ENCODE measurements at places on chromosomes 4 and X.

DNA sequence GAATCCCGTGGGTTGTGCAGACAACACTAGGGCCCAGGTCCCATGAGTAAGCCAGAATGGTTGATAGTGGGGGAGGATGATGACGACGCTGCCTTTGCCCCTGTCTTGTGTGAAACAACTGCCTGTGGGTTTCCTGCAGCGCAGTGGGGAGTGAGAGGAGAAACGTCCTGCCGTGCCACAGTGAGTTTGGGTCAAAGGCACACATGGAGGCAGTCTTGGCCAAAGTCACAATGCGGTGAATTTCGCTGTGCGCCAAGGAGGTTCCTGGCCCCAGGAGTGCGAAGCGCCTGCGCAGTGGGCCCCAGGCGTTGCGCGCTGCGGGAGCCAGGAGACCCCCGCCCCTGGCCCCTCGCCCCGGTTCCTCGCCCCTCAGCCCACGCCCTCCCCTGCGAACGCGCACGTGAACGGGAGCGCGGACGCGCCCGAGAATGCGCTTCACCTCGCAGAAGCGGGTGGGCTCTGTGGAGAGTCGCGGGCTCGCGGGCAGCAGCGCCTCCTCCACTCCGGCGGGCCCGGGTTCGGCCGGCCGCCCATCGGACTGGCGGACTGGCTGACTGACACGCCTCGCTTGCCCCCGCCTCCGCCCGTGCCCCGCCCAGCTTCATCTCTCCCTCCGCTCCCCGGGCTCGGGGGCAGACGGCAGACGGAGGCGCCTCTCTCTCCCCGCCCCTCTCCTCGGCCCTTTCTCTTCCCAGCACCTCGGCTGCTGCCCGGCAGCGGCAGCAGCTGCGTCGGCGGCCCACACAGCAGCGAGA, at the start of gene NUDT10:
Gene NUDT10, plus strand, starts transcription at position 635 of the 755 bp plus-strand sequence. CDS start 144 bp downstream, outside the sequence.
- DNase-seq = no peak

DNA sequence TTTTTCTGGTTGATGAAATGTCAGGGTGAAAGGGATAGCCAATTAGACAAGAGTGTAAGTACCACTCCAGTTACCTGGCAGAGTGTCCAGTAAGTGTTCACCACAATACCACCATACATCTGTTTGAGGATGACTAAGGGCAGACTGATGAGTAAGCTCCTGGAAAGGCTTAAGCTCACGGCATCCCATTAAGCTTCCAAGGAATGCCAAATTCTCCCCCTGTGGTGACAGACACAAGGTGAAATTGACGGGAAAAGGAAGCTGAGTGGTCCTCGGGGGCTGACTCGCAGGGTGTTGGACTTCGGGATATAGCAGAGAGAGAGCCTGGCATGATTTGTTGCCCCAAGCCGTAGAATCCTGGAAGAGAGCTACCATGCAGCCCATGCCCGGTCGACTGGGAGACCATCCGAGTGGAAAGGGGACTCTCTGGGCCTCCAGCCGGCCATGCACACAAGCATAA, 7.6 kb upstream of the BST1 start:
- no peak for DNase-seq

DNA sequence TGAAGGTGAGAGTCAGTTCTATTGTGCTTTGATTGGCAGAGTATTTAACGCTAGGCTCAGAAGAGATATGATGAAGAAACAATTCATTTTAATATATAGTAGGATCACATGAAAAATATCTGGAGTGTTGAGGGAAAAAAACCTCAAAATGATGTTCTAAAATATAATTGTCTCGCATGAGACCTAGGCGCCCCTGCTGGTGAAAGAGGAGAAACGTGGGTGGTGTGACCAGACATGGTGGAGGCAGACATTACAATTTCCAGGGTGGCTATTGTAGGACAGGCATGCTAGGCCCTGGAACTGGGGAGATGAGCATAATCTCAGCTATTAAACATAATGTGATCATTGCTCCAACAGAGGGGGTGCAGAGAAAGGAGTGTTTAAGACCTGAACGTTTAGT, 210.0 kb downstream of the HS3ST1 start:
- no peak for DNase-seq

GRCh38 chrX:109732017-109732801, 848 bp downstream of the ACSL4 start:
- DNase-seq = no peak

DNA sequence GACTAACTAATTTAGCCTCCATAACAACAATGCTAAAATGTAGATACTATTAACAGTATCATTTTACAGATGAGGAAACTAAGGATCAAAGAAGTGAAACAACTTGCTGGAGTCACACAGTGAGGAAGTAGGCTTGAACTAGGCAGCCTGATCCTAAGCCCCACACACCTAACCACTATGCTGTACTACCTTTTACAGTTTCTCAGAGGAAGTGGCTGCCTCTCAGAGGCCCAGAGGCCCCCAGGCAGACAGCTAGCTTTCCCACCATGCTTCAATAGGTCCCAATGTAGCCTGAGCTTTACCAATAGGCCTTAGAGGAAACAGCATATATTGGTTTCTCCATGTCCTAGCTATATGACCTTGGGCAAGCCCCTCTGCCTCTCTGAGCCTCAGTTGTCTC, 69.4 kb upstream of the PJA1 start:
- DNase-seq = no peak

GRCh38 chr4:146278986-146279385, 64.6 kb downstream of the REELD1 start:
- no peak for DNase-seq

GRCh38 chrX:117196481-117196880, 733.7 kb upstream of the CT83 start:
- no peak for DNase-seq

DNA sequence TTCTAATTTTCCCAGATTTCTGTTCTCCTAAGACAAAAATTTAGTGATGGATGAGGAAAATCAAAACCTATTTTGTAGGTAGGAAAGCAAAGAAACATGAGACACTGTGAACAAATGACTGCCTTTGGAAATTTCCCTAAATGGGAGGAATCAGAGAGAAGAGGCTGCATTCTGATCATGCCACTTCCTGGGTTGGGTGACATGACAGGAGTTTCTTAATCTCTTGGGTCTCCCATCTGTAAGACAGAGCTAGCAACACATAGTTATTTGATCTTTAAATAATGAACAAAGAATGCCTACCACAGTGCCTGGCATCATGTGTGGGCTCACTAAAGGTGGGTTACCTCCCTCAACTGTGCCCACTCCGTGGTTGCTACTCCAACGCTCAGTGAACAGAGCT, 57.1 kb downstream of the CCDC149 start:
- no peak for DNase-seq

All from T-helper 22 cell (primary cell).